Cardiac ventricle fibroblast (primary cell): ENCODE measurements at places on chromosomes 12 and 14. TPM values are rescaled to one million over a fixed set of nuclear protein-coding genes. Genes with fewer than 3 reads are reported as not detected.

Gene SDR9C7
- total RNA-seq = not detected in 2 replicates

Gene REC8
- total RNA-seq = 0.25 and 1.1 TPM in 2 replicates

Gene TMEM132D
- total RNA-seq = not detected in 2 replicates

Gene CLEC9A
- total RNA-seq = not detected in 2 replicates

Gene SAMD15
- 1.6 and 2.2 TPM in 2 replicates for total RNA-seq

Gene OAS1
- 4.2 and 7.6 TPM in 2 replicates for total RNA-seq

Gene KRT75
- not detected in 2 replicates for total RNA-seq

Gene WNT5B
- 13.4 and 14.0 TPM in 2 replicates for total RNA-seq

Gene KRT77
- total RNA-seq = not detected in 2 replicates
